WTC11 (cell line): ENCODE measurements at places on chromosomes 11 and 22. TPM values are rescaled to one million over a fixed set of nuclear protein-coding genes. Genes with fewer than 3 reads are reported as not detected.

DNA sequence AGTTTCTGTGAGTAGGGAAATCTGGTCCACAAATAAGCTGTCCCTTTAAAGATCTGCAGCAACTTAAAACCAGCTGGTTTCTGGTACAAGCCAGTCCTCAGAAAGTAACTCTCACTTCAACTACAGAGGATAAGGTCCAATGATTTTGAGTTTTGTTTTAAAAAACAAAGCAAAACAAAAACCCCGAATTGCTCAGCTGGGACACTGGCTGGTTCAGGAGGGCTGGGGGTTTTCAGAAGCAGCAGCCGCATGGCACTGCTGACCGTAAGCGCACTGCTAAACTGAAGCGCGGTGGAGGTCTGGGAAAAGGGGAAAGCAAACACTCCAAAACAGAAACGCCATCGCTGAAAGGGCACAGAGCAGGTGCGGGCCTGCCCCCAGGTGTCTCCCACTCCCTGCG lies 59.7 kb downstream of the MICAL3 start:
- H3K27me3 ChIP-seq = no peaks in the 10 kb centered on the region
- no peak overlapping the region for H3K4me3 ChIP-seq
- DNase-seq = no peak
- 0 out of 2 replicates have a peak, but pooled peaks cover 3% of the 10 kb centered on the region for H3K36me3 ChIP-seq
- peaks cover 26% of the 10 kb centered on the region for H3K4me1 ChIP-seq

Gene CEP126
- total RNA-seq = 1.9 to 2.4 TPM (median 2.0 TPM) in 3 replicates

DNA sequence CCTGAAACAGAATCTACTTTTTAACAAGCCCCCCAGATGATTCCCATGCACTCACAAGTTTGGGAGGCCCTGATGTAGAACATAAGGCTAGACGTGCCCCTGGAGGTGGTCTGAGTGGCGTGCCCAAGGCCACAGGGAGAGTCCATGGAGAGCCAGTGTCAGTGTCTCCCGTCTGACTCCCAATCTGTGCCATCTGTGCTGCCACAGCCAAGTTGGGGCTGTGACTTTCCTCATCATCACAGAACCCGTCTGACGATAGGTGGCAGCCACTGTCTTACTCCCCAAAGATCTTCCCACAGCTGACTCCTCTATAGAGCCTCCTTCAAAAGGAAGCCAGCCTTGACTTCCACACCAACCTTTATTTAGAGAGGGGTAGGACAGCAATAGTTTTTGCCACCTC lies 470.5 kb downstream of the SOX6 start:
- H3K27ac ChIP-seq = no peak overlapping the region
- no peaks in the 10 kb centered on the region for H3K27me3 ChIP-seq
- no peaks in the 10 kb centered on the region for H3K36me3 ChIP-seq

DNA sequence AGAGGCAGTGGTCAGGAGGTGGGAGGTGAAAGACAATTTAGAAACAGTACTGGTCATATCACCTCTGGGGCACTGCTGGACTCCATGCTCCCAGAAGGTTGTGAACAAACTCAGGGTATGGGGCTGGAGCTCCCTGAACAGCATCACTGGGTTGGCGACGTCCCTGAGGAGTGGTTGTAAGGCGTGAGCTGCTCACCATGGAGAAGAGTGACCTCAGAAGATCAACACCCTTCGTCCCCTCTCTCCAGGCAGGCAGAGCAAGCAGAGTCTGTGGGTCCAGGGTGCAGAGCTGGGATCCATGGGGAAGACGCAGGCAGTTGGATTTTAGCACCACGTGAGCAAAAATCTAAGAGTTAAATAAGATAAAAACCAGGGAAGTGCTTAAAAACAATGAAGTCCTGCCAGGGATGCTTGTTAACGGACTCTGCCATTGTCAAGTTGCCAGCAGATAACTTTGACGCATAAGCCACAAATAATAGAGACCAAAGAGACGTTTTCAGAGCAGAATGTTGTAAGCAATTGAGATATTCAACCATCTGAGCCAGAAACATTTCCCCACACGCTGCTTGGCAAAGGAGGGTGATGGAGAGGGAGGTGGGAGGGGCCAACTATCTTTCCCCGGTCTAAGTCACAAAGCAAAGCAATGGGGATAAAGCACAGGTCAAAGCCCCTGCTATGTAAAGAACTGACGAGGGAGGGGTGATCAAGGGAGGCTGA lies 13.6 kb downstream of the PNPLA5 start:
- DNase-seq = peak; percentile 1
- no peak overlapping the region for H3K4me3 ChIP-seq
- H3K27me3 ChIP-seq = peaks cover 6% of the 10 kb centered on the region
- H3K4me1 ChIP-seq = no peaks in the 10 kb centered on the region; the same call in 1 of the 2 replicates
- peaks cover 12% of the 10 kb centered on the region for H3K36me3 ChIP-seq
- no peak overlapping the region for H3K27ac ChIP-seq

DNA sequence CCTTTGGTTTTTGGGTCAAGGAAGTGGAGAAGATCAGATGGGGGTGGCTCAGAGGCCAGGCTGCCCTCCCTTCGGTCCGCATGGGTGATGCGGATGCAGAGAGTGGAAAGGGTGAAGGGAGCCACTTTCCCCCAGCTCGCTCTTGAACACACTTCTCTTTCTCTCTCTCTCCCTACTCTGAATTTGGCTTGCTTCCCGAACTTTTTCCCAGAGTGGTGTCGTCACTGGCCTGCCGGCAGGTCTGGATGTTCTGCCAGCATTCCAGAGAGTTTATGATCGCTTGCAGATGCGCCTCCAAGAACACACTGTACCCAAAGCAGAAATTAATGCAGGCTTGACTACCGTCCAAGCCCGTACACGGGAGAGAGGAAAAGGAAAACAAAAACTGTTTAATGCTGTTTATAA lies 103.2 kb downstream of the ZBTB16 start:
- H3K27ac ChIP-seq = no peak overlapping the region; the same call in 1 of the 2 replicates
- no peak overlapping the region for H3K4me3 ChIP-seq
- peaks cover 40% of the 10 kb centered on the region for H3K4me1 ChIP-seq
- no peaks in the 10 kb centered on the region for H3K36me3 ChIP-seq

- no peaks in the 10 kb centered on the region for H3K36me3 ChIP-seq
- no peaks in the 10 kb centered on the region; the same call in 1 of the 2 replicates for H3K27me3 ChIP-seq
- H3K4me1 ChIP-seq = peaks cover 17% of the 10 kb centered on the region
- 0 out of 2 replicates have a peak overlapping the region, but pooled peaks have one; percentile 5 for H3K27ac ChIP-seq
These were observed 56.1 kb upstream of the TIMP3 start for GRCh38 chr22:32745251-32745995.

Gene KDM4E
- total RNA-seq = not detected in 3 replicates

DNA sequence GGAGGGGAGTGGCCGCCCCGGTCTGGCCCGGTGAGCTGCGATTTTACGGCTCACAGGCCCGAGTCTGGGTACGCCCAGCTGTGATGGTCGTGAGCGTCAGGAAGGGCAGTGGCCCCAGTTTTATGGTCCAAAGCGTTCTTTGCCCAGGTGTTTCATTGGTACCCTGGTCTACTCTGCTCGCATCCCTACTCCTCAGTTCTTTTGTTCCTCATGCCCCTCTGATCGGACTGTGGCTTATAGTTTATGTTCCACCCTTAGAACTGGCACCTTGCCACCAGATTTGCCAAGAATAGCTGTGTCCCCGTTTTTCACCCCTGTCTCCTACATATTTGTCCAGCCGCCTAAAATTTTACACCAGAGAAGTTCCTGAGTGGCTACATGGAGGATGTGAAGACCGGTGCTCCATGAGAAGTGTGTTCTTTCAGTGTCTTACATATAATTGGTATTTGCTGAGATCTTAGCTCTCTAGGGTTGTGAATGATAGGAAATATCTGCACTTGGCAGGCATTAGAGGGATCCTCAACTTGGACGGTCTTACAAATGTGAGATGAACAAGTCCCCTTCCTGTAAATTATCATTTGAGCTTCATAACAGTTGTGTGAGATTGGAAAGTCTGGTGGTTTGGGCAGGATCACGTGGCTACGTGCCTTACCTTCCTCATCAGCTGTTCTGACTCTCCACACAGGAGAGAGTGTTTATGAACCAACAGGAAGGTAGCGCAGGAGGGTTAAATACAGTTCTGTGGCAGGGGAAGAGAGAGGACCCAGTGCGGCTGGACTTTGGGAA lies 1.1 kb downstream of the PANX1 start:
- H3K27ac ChIP-seq = no peak overlapping the region
- peaks cover 36% of the 10 kb centered on the region for H3K4me1 ChIP-seq
- H3K4me3 ChIP-seq = no peak overlapping the region
- DNase-seq = peak; percentile 69
- H3K27me3 ChIP-seq = no peaks in the 10 kb centered on the region

- no peak overlapping the region; the same call in 1 of the 2 replicates for H3K27ac ChIP-seq
- H3K36me3 ChIP-seq = peaks cover 23% of the 10 kb centered on the region
- no peaks in the 10 kb centered on the region for H3K27me3 ChIP-seq
- no peak overlapping the region for H3K4me3 ChIP-seq
- no peak for DNase-seq
These were observed 9.9 kb downstream of the IFT27 start for GRCh38 chr22:36765943-36766450.

DNA sequence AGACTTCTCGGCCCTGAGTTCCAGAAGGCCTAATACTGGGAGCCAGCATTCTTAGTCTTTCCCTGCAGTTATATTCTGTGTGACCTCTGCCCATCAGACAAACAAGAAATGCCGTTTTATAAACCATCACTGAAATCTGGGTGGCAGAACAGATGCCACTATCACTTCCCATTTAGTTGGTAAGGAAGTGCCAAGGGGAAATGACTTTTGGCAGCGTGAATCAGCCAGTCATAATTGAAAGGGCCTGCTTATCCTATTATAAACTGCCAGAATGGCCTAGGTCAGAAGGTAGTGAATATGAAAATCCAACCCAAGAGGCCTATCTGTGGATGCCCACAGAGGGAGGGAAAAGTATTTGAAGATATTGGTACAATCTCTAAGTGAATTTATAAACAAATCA lies 646.8 kb upstream of the CCDC90B start:
- no peak for DNase-seq
- no peaks in the 10 kb centered on the region for H3K27me3 ChIP-seq
- H3K4me1 ChIP-seq = 0 out of 2 replicates have a peak, but pooled peaks cover 2% of the 10 kb centered on the region
- no peak overlapping the region for H3K27ac ChIP-seq
- no peak overlapping the region for H3K4me3 ChIP-seq

DNA sequence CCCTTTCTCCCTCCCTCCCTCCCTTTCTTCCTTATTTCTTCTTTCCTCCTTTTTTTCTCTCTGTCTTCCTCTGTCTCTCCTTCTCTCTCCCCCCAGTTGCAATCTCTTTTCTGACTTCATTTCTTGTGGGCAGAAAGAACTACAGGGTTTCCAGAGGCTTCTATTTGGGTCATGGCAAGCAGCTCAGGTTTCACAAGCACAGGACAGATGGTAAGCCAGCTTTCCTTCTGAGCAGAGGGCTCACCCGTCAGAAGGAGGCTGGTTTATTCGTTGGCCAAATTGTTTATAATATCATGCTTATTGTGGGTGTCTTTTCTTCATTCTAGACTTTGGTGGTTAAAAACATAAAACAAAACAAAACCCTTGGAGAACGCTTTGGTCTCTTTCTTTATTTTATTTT lies 58.9 kb upstream of the CLMP start:
- DNase-seq = no peak
- H3K27ac ChIP-seq = no peak overlapping the region
- peaks cover 13% of the 10 kb centered on the region for H3K4me1 ChIP-seq
- peaks cover 14% of the 10 kb centered on the region for H3K36me3 ChIP-seq

GRCh38 chr11:61923166-61924063 lies 6.0 kb upstream of the RAB3IL1 start:
- H3K4me3 ChIP-seq = peak overlapping the region; percentile 41
- no peaks in the 10 kb centered on the region for H3K36me3 ChIP-seq
- peaks cover 42% of the 10 kb centered on the region for H3K4me1 ChIP-seq
- H3K27ac ChIP-seq = peak overlapping the region; percentile 94
- peaks cover 11% of the 10 kb centered on the region for H3K27me3 ChIP-seq
- DNase-seq = peak; percentile 69

DNA sequence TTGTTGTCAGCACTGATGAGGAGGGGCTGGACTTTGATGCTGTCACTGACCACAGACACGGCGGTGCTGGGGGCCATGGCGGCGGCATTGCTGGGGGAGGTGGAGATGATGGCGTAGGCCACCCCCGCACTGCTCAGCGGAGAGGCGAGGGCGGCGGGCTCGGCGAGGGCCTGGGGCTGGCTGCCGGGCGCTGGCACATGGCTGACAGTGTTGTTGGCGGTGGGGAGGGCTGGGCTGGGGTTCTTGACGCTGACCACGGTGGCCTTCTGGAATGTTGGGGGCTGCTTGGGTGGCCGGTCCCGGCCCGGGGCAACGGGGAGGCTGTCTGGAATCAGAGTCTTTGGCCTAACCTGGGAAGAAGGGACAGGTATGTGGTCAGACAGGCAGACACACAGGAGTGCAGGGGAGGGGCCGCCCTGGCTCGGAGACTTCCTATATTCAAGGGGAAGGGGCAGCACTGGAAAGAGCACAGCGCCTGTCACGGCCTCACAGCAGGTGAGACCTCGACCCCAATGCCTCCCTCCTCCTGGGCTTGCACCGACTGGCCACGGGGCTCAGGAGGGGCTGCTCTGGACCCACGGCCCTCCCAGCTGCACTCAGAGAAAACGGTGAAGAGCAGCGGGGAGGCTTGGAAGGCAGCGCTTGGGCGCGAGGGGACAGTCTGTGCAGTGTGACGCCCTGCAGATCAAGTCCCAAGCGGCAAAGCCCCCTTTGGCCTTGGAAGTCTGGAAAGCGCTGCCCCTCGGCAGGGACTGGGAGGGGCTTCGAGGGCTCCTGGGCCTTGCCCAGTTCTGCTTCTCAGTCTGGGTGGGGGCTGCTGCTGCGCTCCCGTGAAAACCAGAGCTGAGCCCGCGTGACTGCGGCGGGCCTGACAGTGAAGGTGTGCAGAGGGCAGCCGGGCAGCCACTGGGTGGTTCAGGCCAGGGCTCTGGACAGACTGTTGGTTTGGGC lies 93.2 kb downstream of the PHF21B start:
- H3K36me3 ChIP-seq = peaks cover 61% of the 10 kb centered on the region
- DNase-seq = no peak
- no peak overlapping the region for H3K4me3 ChIP-seq

Gene B4GALNT4
- 88.0 to 113 TPM (median 97.8 TPM) in 3 replicates for total RNA-seq

- H3K4me1 ChIP-seq = no peaks in the 10 kb centered on the region
- H3K4me3 ChIP-seq = no peak overlapping the region
- no peak overlapping the region for H3K27ac ChIP-seq
These were observed 36.0 kb downstream of the MADD start for GRCh38 chr11:47305734-47306483.

GRCh38 chr22:23670378-23671295 lies 20.2 kb upstream of the RGL4 start:
- H3K4me3 ChIP-seq = no peak overlapping the region
- H3K27me3 ChIP-seq = no peaks in the 10 kb centered on the region
- H3K27ac ChIP-seq = no peak overlapping the region
- peaks cover 17% of the 10 kb centered on the region for H3K4me1 ChIP-seq
- peaks cover 12% of the 10 kb centered on the region for H3K36me3 ChIP-seq
- DNase-seq = no peak

DNA sequence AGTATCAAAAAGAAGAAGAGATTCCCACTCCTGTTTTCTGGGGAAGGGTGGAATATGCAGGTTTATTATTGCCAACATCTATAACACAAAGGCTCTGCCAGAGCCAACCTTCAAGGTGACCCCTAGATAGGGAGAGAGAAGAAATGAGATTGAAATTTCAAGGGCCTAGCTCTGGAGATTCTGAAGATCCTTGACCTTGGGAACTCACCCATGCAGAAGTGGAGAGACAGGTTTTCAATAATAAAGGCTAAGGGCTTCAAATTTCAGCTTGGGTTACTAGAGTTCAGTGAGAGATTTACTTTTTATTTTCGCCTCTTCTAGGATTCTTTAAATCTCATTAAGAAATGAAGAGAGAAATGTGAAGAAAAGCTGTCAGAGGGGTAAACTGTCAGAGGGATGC lies 98.4 kb downstream of the CD44 start:
- no peak for DNase-seq
- H3K4me1 ChIP-seq = peaks cover 16% of the 10 kb centered on the region
- no peak overlapping the region for H3K27ac ChIP-seq
- H3K27me3 ChIP-seq = no peaks in the 10 kb centered on the region; the same call in 1 of the 2 replicates

Gene API5
- total RNA-seq = 138 to 142 TPM (median 140 TPM) in 3 replicates

GRCh38 chr11:1206391-1207271 lies 16.2 kb upstream of the MUC5B start:
- H3K4me3 ChIP-seq = no peak overlapping the region
- peaks cover 15% of the 10 kb centered on the region for H3K27me3 ChIP-seq
- peak; percentile 7 for DNase-seq
- H3K36me3 ChIP-seq = peaks cover 16% of the 10 kb centered on the region
- no peaks in the 10 kb centered on the region for H3K4me1 ChIP-seq
